Natural killer cell (primary cell): ENCODE measurements at places on chromosomes 3 and 15. TPM values are rescaled to one million over a fixed set of nuclear protein-coding genes. Genes with fewer than 3 reads are reported as not detected.

DNA sequence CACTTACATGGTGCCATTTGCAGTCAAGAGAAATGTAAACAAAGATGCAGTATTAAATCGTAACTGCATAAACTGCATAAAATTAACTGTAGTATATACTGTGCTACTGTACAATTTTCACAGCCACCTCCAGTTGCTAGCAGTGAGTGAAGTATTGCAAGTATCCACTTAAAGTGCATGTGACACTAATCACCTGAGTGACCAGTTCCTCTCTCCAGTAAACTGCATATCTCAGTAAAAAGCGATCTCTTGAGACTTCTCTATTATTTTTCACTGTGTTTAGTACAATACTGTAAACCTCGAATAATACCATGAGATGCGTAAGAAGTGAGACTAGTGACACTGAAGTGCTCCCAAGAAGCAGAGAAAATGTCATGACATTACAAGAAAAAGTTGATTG is 111.7 kb upstream of the PLXND1 start:
- DNase-seq: no peak

GRCh38 chr3:188084752-188085583 is 69.0 kb upstream of the LPP start:
- DNase-seq: no peak

DNA sequence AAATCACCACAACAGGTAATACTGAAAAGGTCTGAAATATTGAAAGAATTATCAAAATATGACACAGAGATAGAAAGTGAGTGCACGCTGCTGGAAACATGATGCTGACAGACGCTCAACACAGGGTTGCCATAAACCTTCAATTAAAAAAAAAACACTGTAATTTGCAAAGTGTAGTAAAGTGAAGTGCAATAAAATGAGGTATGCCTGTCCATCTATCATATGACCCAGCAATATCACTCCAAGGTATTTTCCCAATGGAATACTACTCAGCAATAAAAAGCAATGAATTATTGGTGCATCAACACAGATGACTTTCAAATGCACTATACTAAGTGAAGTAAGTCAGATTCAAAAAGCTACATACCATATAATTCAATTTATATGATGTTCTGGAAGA is 47.6 kb upstream of the SLC12A8 start:
- no peak for DNase-seq

- no peak for DNase-seq
Measured at GRCh38 chr3:42983927-42984326, 4.8 kb downstream of the GASK1A start.

DNA sequence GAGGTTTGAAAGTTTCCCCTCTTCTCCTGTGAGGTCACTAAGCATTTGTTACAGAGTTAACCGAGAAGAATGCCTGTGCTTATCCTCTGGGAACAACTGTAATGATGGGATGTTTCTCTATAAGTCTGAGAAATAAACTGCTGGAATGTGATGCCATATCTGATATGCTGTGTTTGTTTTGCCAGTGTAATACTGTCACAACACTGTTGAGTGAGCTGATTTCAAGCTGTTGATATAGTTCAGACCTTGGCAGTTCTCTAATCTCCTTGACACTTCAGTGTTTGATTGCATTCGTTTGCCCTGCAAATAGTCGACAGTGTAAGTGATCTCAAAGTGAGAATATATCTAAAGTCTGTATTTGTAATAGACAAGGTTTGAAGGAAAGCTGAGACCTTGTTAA is 73.3 kb downstream of the PTPRG start:
- no peak for DNase-seq

DNA sequence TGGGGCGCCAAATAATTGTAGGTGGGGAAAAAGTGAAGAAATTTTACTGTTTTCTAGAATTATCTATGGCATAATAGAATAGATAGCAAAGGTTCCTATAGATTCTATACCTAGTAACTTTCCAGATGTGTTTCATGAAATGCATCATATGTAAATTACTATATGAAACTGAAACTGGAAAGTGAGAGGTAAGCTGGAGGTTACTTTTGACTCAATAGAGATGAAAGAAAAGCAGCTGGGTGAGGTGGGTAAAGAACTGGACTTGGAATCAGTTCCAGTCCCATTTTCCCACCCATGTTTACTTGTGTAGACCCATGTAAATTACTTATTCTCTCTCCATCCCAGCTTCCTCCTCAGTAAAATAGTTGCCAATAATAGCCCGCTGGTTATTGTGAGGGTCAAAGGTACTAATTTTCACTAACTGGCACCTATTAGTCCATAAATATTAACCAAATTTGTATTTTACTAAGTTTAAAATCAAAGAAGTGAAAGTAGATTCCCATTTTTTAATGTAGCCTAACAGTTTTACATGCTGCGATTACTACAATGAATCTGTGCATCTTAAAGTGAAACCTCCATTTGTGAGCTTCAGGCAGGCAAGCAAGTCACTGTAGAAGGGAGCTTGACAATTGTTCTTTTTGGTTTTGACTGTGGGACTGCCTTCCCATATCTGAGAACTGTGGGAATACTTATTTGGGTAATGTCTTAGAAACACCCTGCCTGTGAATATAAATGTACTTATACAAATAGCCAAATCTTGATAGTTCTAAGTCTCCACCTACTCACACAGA is 312.1 kb downstream of the SLC9A9 start:
- no peak for DNase-seq

ITIH1 gene
- total RNA-seq: 0.56 TPM

GNB5 gene
- 23.0 TPM for total RNA-seq

WDR49 gene
- 1.9 TPM for total RNA-seq

LMAN1L gene
- 0.94 TPM for total RNA-seq
